DMS 273 treated with DMSO at 0.1 percent for 48 hours (cell line): ENCODE measurements at places on chromosomes 12 and 14.
A peak's percentile ranks its signal among the peaks of the same experiment; 100 is the strongest.

DNA sequence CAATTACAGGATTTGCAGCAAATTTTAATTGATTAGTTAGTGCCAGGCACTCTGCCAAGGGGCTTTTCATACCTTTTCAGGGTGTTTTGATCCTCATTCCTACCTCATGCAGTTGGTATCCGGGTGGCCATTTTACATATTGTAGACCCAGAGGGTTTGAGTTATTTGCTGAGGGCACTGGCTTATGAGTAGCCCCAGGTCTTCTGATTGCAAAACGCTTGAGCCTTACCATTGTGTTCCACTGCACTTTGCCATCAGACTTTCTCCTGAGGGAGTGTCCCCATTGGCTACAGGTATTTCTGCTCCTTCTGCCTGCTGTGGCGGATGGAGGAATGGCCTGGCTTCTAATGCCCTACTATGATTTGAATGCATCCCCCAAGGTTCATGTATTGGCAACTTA is 257.8 kb upstream of the CRY1 start:
- DNase-seq = no peak

DNA sequence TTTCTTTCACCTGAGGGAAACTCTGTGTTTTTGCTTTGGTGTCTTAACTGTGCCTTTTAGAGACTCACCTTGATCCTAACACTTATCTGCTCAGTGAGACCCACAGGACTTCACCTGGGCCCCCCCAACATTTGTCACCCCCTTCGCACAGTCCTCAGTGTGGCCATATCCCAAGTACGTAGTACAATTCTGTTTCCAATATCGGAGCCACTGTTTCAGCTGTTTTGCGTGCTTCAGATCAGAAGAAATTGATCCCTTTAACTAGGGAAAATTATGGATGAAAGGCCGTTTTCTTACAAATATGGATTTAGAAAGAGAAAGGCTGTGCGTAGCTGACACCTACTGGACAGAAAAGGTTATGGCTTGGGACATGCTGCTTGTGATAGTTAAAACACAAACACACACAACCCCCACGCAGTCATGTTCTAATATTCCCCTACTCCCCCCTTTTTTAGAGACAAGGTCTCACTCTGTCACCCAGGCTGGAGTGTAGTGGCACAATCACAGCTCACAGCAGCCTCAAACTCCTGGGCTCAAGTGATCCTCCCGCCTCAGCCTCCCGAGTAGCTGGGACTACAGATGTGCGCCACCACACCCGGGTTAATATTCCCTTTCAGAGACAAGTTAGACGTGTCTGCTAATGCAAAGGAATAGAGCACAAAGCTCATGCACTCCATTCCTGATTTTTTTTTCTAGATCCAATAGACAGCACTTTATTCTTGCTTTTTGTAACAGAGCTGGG is 3.6 kb upstream of the SLC7A8 start:
- DNase-seq = peak; percentile 36

DNA sequence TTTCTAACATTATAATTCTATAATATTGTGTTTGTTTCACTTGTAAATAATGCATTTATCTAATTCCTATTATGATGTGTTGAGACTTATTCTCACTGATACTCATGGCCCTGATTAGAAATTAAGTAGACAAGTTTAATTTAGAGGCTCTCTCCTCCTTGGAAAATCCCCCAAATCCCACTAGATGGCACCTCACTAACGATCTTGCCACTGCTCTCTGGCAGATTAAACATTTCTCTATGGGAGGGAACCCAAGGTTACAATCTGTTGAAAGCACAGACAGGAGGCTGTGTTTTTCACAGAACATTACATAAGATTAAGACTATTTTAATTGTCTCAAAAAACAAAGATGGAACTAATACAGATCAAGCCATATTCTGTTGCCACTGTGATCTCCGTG is 318.7 kb downstream of the LRFN5 start:
- no peak for DNase-seq

GRCh38 chr12:57477710-57478681 is 1.7 kb downstream of the ARHGAP9 start:
- DNase-seq = no peak

DNA sequence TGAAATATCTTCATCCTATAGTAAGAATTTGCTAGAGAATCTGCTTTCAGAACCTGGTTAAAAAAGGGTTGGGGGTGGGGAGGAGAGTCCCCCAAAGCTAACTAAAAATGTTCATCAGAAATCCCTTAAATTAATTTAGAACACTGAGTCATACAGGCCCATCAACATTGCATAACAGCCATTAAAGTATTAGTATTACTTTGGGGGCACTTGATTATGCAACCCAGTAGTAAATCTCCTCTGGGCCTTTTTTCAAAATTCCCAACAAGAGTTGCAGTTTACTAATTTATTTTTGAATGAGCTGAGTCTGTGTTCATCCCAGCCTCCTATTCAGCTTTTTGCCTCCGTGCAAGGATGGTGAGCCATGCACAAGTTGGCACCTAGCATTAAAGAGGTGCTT is 8.8 kb upstream of the SLC24A4 start:
- DNase-seq = no peak

- DNase-seq = no peak
Observed at GRCh38 chr12:102394200-102394599, 86.2 kb downstream of the IGF1 start.

- DNase-seq = no peak
Observed at GRCh38 chr12:123602651-123603195, 824 bp downstream of the DDX55 start.

- no peak for DNase-seq
Observed at GRCh38 chr14:37223947-37224474, 26.3 kb downstream of the MIPOL1 start.

GRCh38 chr14:63962906-63963305 is 110.1 kb downstream of the SYNE2 start:
- DNase-seq = no peak

DNA sequence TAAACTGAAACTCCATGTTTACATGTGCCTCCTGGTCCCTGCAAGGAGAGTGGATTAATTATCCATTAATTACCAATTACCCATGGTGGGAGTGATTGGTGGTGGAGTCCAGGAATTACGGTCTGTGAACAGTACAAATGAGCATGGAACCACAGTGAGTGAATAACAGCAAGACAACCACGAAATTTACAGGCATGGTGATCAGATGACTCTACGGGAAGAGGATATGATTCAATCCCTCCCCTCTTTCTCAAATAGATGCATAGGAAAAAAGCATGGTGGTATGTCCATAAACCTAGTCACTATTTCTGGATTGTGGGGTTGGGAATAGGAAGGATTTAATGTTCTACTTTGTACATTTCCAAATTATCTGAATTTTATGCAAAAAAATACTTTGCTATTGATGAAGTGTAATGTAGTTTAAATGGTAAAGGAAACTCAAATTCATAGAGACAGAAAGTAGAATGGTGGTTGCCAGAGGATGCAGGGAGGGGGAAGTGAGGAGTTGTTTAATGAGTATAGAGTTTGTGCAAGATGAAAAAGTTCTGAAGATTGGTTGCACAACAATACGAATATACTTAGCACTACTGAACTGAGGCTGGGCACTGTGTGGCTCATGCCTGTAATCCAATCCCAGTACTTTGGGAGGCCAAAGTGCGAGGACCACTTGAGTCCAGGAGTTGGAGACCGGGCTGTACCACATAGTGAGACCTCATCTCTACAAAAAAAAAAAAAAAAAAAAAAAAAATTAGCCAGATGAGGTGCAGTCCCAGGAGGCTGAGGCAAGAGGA is 41.2 kb upstream of the C12orf75 start:
- no peak for DNase-seq

GRCh38 chr14:96599076-96599475 is 96.9 kb downstream of the PAPOLA start:
- DNase-seq = no peak

- no peak for DNase-seq
Observed at GRCh38 chr12:46560089-46560488, 187.5 kb upstream of the SLC38A2 start.

DNA sequence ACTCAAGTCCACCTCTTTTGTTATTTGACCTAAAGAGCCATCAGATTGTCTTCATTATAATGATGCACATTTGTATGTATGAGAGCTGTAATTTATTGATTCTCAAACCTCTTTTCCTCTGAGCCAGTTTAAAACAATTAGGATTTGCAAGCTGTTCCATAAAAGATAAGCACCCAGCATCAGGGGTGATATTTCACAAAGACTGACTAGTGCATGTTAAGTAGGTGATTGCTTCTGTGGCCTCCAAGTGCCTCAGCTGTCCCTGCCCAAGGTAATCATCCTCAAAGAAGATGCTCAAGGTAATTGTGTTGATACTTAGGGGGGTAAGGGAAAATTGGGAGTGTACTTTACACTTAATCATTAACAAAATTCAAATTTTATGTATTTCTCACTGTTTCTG is 18.2 kb downstream of the CEP128 start:
- DNase-seq = no peak

GRCh38 chr14:60657456-60658210 is 8.4 kb upstream of the SIX1 start:
- DNase-seq = no peak

- DNase-seq = no peak
Observed at GRCh38 chr14:59358102-59358501, 107.1 kb downstream of the GPR135 start.

- DNase-seq = no peak
Observed at GRCh38 chr12:11559626-11560340, 89.7 kb upstream of the ETV6 start.

- no peak for DNase-seq
Observed at GRCh38 chr14:70811578-70811977, 2.3 kb upstream of the MAP3K9 start.

GRCh38 chr12:75784591-75784990 is 247.0 kb downstream of the PHLDA1 start:
- peak; percentile 26 for DNase-seq

DNA sequence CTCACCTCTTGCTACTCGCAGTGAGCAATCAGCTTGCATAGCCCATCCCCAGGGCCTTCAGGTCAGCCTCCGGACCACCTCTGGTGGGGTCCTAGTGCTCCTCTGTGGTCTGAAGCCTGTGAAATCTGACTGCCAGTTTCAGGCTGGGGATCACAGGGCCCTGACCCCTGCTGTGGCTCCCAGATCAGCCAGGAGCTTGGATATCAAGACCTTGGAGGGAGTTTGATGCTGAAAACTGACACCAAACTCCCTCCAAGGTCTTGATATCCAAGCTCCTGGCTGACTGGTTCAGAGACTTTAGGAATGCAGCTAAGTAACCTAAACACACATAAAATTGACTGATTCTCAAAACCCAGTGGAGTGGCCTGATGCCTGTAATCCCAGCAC is 19.8 kb upstream of the DHRS4 start:
- DNase-seq = no peak

- no peak for DNase-seq
Observed at GRCh38 chr12:7787574-7788293, 1.5 kb upstream of the NANOG start.

- DNase-seq = peak; percentile 38
Observed at GRCh38 chr14:37546621-37547447, 48.2 kb downstream of the FOXA1 start.

DNA sequence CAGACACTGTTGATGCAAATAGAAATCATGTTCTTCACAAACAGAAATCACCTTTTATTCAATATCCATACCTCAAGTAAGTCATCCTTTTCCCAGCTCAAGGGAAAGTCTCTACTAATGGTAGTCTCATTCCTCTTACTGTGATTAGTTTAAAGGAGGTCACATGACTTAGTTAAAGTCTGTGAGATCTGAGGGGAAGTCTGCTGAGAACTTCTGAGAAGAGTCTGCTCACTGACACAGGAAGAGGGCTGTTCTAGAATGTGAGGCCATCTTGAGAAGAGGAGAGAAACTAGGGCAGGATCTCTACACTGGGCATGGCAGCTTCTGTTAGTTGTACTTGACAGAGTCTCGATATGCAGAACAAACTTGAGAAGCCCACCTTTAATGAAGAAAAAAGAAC is 146.8 kb downstream of the C12orf42 start:
- no peak for DNase-seq

- no peak for DNase-seq
Observed at GRCh38 chr14:37034410-37035285, 137.8 kb downstream of the SLC25A21 start.

- no peak for DNase-seq
Observed at GRCh38 chr12:1339618-1340319, 254.6 kb downstream of the FBXL14 start.

DNA sequence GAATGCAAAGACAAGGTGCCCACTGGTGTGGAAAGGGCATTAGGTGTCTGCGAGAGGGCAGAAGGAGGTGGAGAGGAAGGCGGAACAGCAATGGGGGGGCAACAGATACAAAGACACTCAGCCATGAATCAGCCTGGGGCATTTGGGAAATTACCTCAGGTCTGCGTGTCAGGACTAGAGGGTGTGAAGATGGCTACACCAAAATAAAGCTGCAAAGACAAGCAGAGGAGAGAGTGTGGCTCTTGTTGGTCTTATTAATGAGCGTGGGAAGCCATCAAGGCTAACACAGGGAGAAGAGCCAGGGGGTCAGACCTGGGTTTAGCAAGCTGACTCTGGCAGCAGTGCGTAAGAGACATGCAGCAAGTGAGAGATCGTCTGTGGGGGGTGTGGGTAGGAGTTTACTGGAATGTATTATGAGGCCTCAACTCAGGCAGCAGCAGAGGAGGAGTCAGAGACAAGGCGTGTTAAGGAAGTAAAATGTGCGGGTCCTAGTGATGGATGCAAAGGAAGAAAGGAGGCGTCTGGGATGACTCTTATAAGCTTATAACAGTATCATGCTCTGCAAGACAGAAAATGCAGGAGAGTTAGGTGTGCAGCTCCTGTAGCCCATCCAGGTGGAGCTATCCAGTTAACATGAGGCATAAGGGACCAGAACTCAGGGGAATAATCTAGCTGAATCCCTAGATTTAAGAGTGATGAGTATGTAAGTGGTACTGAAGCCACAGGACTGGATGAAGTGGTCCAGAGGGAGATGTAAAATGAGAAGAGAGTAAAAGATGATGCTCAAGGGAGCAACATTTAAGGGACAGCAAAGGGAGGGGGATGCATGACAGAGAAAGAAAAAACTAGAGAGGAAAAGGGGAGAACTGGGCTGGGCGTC is 50.4 kb downstream of the KCNK10 start:
- no peak for DNase-seq

DNA sequence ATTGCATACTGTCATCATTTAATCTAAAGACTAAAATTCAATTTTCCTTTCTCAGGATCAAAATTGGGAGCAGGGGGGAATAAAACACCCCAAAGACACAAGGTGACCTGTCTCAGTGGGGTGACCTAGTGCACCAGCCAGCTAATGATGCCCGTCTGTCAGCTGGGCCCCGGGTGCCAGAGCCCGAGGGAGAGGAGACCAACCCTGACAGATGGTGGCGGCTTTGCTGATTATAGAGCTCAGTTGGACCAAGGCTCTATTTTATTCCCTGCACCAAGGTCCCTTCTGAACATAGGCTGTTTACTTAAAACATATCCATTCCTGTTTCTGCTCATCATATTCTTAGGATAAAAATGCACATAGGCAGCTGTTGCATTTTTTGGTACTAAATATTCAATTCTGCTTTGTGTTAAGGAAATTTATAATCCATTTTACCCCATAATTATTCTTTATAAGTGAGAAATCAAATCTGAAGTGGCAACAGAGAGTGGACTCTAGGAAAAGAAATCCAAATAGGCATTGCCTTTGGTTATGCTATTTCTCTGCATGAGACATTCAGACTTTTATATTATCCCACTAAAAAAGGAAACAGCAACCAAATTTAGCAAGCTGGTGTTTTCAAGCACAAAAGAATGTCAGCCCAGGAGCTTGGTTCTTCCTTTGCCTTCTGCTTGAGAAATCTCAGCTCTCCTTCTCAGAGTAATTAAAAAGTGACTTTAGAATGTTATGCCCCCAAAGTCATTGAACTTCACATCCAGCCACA is 96.8 kb upstream of the IFNG-AS1 start:
- no peak for DNase-seq
